GM12878 (cell line): ENCODE measurements at places on chromosomes 7 and 10. TPM values are rescaled to one million over a fixed set of nuclear protein-coding genes. Genes with fewer than 3 reads are reported as not detected.

The CCL24 gene
- polyA plus RNA-seq, result not detected in 2 replicates

The HOXA2 gene
- not detected in 2 replicates for polyA plus RNA-seq

GRCh38 chr10:118207470-118208007 lies 134.6 kb downstream of the FAM204A start:
- no peak for DNase-seq

The PARG gene
- polyA plus RNA-seq, result 24.0 and 29.4 TPM in 2 replicates

The ZNF479 gene
- polyA plus RNA-seq, result not detected in 2 replicates

GRCh38 chr10:7184660-7185366 lies 226.0 kb downstream of the SFMBT2 start:
- peak; percentile 59 for DNase-seq

- no peak for DNase-seq
Observed at GRCh38 chr10:117960345-117960935, 86.3 kb downstream of the RAB11FIP2 start.

The RPEL1 gene
- not detected in 2 replicates for polyA plus RNA-seq

- DNase-seq, result no peak
Observed at GRCh38 chr10:69669409-69669808, 39.4 kb downstream of the FAM241B start.

The HOXA9 gene
- polyA plus RNA-seq, result not detected in 2 replicates

DNA sequence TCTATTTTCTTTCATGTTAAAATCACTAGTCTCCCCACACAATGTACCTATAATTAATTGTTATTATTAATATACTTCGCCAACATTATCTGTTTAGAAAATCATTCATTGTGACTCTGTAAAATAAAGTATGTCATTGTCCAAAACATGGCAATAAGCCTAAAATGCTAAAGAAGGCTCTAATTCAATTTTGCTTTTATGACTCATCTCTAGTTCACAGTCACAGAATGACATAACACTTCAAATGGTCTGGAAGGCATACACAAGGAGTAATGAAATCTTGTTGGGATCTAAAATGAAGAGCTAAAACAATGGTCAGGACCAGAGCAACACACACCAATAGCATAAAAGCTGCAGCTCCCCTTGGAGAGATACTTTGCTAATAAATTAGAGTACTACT lies 505.8 kb downstream of the GPAM start:
- no peak for DNase-seq

GRCh38 chr7:32206987-32207386 lies 136.8 kb upstream of the PDE1C start:
- no peak for DNase-seq

The UBTD1 gene
- polyA plus RNA-seq, result 0.48 and 1.3 TPM in 2 replicates

- no peak for DNase-seq
Observed at GRCh38 chr10:132619927-132620326, 82.3 kb downstream of the INPP5A start.

- no peak for DNase-seq
Observed at GRCh38 chr7:148050492-148051158, 539.9 kb upstream of the C7orf33 start.

DNA sequence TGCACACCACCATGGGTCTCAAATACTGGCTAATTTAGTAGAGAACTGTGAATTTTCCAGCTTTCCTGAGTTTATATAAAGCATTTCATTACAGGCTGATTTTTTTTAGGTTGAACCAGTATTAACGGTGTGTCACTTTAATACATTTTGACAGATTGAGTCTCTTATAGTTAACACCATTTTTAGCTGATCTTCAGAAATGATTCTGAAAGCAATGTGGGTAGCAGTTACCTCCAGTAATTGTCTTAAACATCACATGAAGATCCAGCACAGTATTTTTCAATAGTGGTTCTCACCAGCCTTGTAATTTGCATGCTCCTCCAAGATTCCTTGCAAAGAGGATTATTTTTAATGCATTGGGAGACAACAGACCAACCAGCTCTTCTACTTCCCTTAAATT lies 693.6 kb downstream of the PHTF2 start:
- DNase-seq, result no peak

- no peak for DNase-seq
Observed at GRCh38 chr10:121168545-121169216, 317.5 kb downstream of the WDR11 start.

- no peak for DNase-seq
Observed at GRCh38 chr7:38318241-38318640, 44.8 kb upstream of the TARP start.

The ZNF117 gene
- 2.8 and 3.5 TPM in 2 replicates for polyA plus RNA-seq

The SPRN gene
- 0.96 and 1.1 TPM in 2 replicates for polyA plus RNA-seq

DNA sequence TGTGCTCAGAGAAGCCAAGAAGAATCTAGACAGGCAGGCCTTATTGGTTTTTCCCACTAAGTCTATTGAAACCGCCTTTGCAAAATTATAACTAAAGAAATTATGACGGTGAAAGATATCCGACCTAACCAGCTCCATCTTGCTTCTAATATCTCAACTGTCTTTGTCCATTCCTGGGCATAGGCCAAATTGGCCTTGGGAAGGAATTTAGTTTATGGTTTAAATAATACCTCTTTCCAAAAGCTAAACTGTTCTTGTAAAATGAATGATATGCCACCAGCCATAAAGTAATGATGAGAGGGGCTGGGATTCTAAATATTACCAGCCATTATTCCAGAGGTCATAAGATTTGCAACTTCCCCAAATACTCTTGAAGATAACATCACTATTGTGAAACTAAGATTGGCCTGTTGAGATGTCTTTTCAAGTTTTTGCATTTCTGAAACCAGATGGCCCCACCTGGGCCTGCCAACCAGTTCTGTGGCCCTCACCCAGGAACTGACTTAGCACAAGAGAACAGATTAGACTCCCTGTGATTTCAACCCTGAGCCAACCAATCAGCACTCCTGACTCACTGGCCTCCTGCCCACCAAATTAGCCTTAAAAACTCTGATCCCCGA lies 41.2 kb upstream of the SLC35G1 start:
- no peak for DNase-seq

- DNase-seq, result no peak
Observed at GRCh38 chr10:77168861-77169260, 468.7 kb downstream of the KCNMA1 start.

GRCh38 chr10:74337330-74338016 lies 186.5 kb downstream of the ADK start:
- no peak for DNase-seq

GRCh38 chr10:18664841-18665478 lies 5.7 kb downstream of the ARL5B start:
- no peak for DNase-seq

The NUTM2A gene
- 0.13 TPM in 1 of 2 replicates, not detected in the other for polyA plus RNA-seq

- DNase-seq, result no peak
Observed at GRCh38 chr10:18476076-18476647, 175.2 kb downstream of the NSUN6 start.

The ADAM22 gene
- 5.8 and 7.1 TPM in 2 replicates for polyA plus RNA-seq

The SPDYE8 gene
- polyA plus RNA-seq, result 0.43 and 0.83 TPM in 2 replicates

- no peak for DNase-seq
Observed at GRCh38 chr7:143456992-143457793, 13.9 kb downstream of the TAS2R60 start.

DNA sequence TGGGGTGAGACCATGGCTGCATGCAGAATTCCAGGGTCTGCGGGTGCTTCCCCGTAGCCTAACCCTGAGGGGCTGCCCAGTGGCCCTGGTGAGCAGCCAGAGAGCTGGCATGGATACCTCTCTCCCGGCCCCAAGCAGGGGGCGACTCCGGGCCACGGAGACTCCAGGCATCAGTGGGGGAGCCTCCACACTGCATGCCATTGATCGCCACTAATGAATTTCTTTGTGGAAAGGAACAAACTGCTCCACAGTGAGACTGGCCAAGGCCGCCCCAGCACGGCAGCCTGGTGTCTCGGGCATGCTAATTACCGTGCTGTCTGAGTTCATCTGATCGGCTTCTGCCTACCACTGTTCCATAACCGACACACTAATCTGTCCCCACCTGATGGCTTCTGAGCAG lies 184.4 kb downstream of the GRID1 start:
- DNase-seq, result no peak

DNA sequence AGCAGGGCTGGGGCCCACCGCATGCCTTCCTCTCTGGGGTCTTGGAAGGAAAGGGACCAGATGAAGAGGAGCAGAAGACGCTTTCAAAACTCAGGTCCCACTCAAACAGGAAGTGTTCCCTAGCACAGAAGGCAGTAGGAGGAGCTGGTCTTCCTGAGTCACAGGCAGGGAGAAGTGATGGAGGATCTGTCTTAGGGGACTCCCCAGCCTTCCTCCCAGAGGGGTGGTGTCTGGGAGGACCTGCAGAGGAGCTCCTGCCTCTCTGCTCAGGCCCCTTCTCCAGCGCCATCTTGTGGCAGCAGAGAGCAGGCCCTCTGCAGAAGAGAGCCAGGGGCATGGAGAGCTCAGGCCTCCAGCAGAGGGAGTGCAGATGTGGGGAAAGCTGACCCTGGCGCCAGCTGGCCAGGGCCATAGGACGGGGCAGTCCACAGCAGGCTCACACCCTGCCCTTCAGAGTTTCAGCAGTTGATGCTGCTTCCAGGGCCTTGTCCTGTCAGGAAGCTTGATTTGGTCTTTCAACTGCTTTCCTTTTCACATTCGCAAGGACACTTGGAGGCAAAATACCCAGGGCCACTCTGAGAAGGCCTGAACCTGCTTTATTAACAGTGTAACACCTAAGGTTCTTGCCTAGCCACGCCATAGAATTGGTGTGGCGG lies 62.2 kb upstream of the TARP start:
- DNase-seq, result peak; percentile 82

The SLC29A4 gene
- 0.09 TPM in 1 of 2 replicates, not detected in the other for polyA plus RNA-seq

- DNase-seq, result no peak
Observed at GRCh38 chr10:94353336-94353735, 9.4 kb downstream of the NOC3L start.

DNA sequence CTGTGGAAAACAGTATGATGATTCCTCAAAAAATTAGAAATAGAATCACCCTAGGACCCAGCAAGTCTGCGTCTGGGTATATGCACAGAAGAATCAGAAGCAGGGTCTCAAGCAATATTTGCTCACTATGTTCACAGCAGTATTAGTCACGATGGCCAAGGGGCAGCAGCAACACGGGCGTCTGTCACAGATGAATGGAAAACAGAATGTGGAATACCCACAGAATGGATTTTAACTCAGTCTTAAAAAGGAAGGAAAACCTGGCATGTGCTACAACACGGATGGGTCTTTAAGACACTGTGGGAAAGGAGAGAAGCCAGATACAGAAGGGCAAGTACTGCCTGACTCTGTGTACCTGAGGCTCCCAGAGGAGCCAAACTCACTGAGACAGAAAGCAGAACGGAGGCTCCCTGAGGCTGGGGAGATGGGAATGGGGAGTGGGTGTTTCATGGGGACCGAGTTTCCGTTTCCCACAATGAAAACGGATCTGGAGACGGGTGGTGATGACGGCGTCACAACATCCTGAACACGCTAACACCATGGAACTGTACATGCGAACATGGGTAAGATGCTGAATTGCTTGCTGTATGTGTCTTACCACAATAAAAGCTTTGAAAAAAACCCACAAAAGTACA lies 36.7 kb upstream of the INPP5A start:
- DNase-seq, result no peak

DNA sequence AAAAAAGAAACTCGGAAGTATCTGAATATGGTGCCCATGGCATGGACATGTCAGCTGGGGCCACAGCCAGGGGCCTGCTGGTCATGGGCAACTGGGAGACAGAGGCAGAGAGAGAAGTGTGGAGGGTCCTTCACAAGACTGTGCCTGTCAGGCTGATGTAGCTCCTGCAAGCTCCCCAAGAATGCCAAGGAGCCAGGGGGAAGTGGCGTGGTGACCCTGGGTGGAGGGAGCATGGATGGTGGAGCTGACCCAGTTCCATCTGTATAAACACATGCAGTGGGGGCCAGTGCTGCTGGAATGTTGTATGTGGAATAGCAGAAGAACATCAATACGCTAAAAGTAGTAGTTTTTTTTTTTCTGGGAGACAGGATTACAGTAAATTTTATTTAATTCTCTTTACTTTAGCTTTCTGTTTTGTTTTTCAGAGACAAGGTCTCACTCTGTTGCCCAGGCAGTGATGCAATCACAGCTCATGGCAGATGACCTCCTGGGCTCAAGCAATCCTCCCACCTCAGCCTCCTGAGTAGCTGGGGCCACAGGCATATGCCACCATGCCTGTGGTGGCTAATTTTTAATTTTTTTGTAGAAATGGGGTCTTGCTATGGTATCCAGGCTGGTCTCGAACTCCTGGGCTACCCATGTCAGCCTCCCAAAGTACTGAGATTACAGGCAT lies 10.5 kb upstream of the ZMIZ2 start:
- DNase-seq, result no peak

DNA sequence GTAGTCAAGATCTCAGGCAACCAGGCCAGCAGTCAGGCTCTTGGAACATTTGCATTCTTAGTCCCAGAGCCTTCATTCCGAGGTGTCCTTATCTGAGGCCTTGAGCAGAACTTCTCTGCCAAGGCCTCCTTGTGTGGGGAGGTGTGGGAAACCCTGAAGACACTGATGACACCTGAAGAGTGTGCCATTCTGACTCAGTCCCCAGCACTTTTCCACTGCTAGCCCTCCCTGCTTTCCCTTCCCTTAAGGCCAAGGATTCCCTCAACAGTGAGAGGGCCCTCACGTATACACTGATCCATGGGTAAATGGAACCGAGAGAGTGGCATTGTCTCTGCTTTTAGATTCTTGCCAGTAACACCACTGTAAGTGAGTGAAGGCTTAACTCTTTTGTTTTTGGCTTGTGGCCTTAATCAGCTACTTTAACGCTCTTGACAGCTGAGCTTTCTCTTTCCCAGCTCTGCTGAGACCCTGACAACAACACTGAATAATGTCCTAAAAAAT lies 30.3 kb downstream of the TRDMT1 start:
- DNase-seq, result no peak

The PNLIP gene
- polyA plus RNA-seq, result not detected in 2 replicates

DNA sequence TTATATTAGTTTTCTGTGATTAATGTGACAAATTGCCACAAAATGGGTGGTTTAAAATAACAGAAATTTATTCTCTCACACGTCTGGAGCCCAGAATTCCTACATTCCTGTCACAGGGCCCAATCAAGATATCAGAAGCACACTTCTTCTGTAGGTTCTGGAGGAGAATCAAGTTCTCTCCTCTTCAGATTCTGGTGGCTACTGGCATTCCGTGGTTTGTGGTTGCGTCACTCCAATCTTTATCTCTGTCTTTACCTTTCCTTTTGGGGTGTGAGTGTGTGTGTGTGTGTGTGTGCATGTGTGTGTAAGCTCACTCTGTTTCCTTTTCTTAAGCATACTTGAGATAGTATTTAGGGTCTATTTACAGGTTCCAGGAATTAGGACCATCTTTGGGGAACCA lies 115.5 kb upstream of the DKK1 start:
- DNase-seq, result no peak

The AMZ1 gene
- polyA plus RNA-seq, result 0.70 and 1.5 TPM in 2 replicates

DNA sequence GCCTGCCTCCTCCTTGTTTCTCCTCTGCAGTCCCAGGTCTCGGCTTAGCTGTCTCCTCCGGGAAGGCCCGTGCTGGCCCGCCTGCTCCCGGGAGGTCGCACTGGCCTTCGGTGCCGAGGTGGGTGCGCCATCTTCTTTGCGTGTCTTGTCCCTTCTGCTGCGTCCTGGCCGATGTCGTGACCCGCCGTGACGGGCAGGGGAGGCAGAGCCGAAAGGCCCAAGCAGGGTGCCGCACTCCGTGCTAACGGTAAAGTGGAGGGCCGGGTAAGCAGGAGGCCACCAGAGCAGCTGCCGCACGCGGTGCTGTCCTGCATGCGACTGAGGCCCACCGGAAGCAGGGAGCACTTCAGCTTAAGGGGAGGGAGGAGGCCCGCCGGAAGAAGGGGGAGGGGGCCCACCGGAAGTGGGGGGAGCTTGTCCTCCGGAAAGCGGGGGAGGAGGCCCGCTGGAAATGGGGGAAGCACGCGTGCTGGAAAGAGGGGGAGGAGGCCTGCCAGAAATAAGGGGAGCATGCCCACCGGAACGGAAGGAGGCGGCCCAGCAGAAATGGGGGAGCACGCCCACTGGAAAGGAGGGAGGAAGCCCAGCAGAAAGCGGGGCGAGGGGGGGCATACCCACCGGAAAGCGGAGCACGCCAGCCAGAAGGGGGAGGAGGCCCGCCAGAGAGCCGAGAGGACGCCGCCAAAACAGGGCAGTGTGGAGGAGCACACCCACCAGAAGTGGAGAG lies 71.4 kb downstream of the PROSER2 start:
- DNase-seq, result no peak
